ENCODE measurements at places on chromosomes 6 and 20.

- peak; percentile 24 for DNase-seq
Observed at GRCh38 chr6:149234051-149234962, 83.2 kb upstream of the TAB2 start.

- DNase-seq: no peak
Observed at GRCh38 chr20:235891-236290, 8.8 kb downstream of the DEFB129 start.

DNA sequence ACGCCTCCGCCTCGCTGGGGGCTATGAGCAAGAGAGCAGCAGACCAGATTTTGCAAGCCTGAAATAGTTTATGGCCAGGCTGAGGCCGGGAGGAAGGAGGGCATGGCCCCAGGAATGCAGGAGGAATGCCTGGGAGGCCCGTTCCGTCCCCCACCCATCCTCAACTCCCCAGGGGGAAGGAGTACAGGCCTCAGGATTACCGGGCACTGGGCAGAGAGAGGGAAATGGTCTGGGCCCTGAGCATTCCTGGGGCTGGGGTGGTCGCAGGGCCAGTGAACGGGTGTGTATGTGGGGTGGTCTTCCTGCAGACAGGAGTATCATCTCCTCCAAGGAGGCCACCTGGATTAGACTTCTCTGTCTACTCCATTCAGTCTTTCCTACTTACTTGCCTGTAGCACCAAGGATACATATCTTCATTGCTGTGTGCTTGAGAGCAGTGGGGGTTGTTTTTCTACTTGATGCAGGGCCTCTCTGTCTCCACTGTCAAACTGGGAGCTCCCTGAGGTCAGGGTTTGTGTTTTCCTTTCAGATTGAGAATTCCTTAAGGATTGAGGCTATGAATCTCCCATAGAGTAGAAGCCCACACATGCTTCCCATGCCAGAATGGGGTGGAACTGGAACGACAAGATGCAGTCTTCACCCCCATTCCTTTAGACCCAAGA, 81.3 kb downstream of the VEGFA start:
- no peak for DNase-seq

DNA sequence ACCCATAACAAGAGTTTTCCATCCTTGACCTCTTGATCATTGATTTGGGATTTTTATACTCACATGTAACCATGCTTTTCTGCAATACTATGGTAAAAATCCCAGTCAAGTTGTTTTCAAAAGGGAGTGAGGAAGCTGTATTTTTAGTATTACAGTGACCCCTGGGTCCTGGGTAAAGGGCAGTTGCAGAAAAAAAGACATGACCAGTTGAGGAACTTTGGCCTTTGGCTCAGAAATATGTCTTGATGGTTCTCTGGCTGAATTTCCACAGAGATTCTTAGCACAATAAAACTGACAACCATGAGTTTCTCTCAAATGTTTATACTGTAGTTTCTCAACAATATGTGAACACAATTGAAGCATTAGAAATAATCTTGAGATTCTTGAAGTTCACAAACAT, 28.6 kb upstream of the PRL start:
- no peak for DNase-seq

- DNase-seq: no peak
Observed at GRCh38 chr6:21325201-21325856, 268.2 kb upstream of the SOX4 start.

GRCh38 chr6:73302339-73302738, 39.3 kb upstream of the KHDC1 start:
- no peak for DNase-seq

DNA sequence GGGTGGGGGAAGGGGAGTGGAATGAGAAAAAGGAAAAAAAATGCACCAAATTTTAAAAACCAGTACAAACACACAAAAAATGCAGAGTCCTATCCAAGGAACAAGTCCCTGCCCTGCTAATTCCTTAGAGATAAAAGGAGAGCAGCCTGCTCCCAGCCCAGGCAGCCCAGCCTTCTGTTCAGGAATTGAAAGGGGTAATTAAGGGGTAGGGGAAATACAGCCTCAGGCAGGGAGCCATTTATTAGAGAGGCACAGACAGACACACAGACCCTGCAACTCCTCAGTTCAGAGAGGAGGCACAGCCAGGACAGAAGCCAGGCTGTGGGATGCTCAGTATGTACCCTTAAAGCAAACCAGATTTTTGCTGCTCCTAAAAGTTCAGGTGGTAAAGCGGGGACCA, 137.2 kb downstream of the EYA2 start:
- no peak for DNase-seq

- no peak for DNase-seq
Observed at GRCh38 chr6:141744971-141745370, 387.8 kb upstream of the GJE1 start.

GRCh38 chr6:46583721-46584120, 68.9 kb downstream of the CYP39A1 start:
- DNase-seq: no peak

DNA sequence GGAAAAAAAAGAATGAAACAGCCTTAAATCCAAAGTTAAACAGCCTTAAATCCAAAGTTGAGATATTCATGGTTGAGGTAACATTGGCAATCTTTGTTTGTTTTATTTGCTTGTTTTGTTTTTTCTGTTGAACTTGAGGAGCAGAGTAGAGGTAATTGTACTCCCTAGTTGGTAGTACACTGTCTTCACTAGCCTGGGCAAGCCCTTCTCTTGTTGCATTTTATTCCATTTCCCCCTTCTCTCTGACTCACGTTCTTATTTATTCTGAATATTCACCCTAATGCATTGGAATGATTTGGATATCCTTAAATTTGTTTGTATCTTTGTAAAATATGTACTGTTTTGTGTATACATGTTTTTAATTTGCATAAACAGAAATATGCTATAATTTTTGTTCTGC, 397.6 kb downstream of the CDC5L start:
- no peak for DNase-seq

DNA sequence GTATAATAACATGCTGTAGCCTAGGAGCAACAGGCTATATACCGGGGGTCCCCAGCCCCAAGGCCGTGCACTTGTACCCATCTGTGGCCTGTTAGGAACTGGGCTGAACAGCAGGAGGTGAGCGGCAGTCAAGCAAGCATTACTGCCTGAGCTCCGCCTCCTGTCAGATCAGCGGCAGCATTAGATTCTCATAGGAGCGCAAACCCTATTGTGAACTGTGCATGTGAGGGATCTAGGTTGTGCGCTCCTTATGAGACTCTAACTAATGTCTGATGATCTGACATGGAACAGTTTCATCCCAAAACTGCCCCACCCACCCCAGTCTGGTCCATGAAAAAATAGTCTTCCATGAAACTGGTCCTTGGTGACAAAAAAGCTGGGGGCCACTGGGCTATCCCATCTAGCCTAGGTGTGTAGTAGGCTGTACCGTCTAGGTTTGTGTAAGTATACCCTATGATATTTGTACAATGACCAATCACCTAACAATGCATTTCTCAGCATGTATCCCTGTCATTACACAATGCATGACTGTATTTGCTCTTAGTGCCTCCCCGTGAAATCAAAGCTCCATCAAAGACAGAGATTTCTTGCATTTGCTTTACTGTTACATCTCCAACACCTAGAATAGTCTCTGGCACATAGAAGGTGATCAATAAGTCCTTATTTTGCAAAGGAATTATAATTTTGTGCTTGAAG, 30.8 kb downstream of the NHSL1 start:
- no peak for DNase-seq

DNA sequence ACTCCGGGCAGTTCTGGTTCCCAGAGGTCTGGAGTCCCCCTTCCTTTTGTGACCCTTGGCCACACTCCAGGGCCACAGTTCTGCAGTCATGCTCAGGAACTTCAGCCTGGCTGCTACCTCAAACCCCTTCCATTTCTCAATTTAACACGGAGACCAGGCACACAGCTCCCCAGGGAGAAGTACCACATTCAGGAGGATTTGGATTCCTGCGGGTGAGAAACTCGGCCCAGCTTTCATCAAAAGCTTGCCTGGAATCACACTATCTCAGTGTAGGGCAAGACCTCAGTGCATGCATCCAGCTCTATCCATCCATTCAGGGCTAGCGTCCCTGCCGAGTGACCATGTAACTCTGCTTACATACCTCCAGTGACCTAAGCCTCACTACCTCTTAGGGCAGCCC, 16.8 kb upstream of the IP6K3 start:
- no peak for DNase-seq

- no peak for DNase-seq
Observed at GRCh38 chr20:33412484-33412838, 11.1 kb upstream of the CDK5RAP1 start.

- no peak for DNase-seq
Observed at GRCh38 chr6:83474309-83474708, 38.0 kb upstream of the PRSS35 start.

DNA sequence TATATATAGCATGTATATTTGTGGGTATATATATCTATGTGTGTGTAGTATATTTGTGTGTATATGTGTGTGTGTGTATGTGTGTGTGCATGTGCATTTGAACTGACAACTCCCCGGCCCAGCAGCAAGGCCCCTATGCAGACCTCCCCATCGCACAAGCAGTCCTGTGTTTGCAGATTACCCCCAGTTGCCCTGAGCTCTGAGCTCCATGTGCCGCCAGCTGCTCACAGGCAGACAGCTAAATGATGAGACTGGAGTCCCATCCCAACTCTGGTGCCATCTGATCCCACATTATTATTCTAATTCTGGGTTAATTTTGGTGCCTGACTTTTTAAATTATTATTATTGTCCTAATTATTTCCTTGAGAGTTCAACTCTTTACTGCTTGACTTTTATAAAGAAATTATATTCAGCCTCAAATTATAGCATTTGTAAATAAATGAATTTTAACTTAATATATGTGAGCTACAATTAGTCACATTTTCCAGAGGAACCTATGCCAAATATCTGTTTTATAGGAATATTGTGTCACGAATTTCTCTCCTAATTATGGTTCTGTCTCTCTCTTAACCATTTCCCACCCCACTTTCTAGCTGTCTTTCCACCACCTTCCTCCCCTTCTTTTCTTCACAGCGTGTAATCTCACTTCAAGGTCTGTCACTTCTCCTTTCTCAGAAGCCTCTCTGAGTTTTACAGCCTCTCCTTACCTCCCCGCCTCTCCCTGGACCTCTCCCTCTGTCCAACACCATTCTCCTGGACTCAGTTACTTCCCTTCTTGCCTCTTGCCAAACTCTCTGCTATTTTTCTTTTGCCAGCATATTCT, 90.6 kb upstream of the SYNDIG1 start:
- no peak for DNase-seq

DNA sequence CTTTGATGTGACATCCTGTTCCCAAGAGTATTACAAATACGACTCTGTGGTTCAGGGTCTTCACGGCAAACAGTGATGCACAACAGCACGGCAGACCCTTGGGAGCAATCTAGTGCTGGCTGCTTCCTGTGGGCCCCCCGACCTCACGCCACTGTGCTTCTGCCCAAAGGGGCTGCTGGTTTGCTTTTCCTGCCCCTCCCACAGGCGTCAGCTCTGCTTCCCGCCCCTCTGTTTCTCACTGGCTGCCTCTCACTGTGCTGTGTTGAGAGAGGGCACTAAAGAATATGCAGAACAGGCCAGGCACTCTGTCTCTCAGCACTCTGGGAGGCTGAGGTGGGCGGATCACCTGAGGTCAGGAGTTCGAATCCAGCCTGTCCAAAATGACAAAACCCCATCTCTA, 554.5 kb upstream of the AGPAT4 start:
- DNase-seq: no peak

DNA sequence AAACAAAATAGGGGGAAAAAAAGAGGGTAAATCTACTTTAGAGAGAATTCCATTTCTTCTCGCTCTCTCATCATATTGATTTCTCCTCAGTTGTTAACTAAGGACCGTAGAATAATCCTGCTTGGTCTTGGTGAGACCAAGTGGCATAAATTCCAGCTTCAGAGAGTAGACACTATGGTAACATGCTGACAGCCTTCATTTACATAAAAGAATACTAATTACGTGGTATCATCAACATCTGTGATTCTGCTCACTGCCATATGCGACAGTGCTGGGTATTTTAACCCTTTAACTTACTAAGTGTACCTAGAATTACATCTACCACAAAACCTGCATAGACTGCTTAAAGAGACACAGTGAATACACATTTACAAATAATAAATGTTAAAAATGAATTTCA, 27.1 kb downstream of the TOMM6 start:
- DNase-seq: no peak

GRCh38 chr20:25065625-25066338, 7.8 kb upstream of the ACSS1 start:
- DNase-seq: peak; percentile 21

DNA sequence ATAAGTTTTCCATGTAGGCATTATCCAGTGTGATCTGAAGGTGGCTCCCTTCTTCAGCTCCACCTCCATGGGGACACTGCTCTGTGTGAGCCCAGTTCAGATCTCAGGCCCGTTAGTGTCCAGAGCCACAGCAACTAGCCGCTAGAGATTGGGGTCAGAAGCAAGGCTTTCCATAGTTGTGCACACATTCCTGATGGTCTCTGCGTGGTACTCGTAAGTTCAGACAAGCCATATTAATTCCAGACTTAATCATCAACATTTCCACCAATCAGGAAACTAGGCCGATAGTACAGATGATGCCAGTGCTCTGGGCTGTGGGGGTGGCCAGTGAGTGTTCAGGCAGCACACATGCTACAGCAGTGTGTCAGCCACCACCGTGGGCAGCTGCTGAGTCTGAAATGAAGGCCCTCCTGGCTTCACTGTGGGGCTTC, 17.5 kb upstream of the SYNCRIP start:
- DNase-seq: no peak

DNA sequence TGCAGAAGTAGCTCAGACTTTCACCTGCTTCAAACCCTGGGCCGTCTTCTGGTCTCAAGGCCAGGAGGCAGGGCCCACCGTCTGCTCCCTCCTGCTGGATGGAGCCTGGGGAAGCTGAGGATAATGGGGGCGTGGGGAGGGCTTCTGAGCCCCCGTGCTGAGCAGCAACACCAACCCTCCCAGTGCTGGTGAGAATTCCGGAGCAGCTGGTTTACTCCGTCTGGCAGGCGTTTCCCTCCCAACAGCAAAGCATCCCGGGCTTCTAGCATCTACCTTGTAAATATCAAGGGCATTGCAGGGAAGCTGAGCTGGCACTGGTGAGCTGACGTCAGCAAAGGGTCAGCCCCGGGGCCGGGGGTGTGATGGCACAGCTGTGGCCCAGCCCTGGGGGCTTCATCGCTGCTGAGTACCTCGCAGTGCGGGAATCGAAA, 16.8 kb upstream of the CHRNA4 start:
- no peak for DNase-seq

- DNase-seq: no peak
Observed at GRCh38 chr20:34001378-34001777, 7.7 kb downstream of the RALY start.

GRCh38 chr6:90049295-90049694, 155.0 kb downstream of the GJA10 start:
- no peak for DNase-seq

- no peak for DNase-seq
Observed at GRCh38 chr6:132341646-132342045, 59.6 kb downstream of the MOXD1 start.

GRCh38 chr6:97053643-97054411, 129.3 kb downstream of the KLHL32 start:
- DNase-seq: no peak

GRCh38 chr6:131765081-131765803, 42.6 kb upstream of the ENPP1 start:
- no peak for DNase-seq

- no peak for DNase-seq
Observed at GRCh38 chr6:153634416-153634815, 404.6 kb upstream of the OPRM1 start.

- DNase-seq: no peak
Observed at GRCh38 chr6:53827531-53827930, 32.7 kb downstream of the LRRC1 start.

Data from stimulated activated CD4-positive, alpha-beta T cell treated with anti-CD3 and anti-CD28 coated beads, TNF-alpha, amount 100 ng/mL, for 48 hours (primary cell).